ENCODE measurements at places on chromosomes 1 and 21. TPM values are rescaled to one million over a fixed set of nuclear protein-coding genes. Genes with fewer than 3 reads are reported as not detected.

GRCh38 chr21:46322351-46323226 lies 1.1 kb downstream of the C21orf58 start:
- no peaks in the 10 kb centered on the region for H3K27me3 ChIP-seq
- peaks cover 36% of the 10 kb centered on the region for H3K4me1 ChIP-seq
- H3K27ac ChIP-seq = peak overlapping the region; percentile 88
- peak overlapping the region; percentile 91 for H3K4me3 ChIP-seq
- DNase-seq = peak; percentile 58

DNA sequence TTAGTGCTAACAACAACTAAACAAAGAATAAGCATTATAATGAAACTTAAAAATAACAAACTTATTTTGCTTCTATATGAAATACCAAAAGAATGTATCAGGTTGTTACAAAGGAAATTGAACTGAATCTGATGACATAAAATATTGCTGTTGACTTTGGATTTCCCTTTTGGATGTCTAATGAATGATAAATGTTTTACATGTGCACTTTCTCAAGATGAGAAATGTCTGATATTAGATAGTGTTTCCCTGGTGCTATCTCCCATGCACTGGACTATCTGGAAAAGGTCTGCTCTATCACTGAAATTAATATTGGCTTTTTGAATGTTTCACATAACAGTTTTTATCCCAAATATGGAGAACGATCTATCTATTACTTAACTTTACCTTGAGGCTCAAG lies 179.9 kb downstream of the HMCN1 start:
- H3K36me3 ChIP-seq = no peaks in the 10 kb centered on the region
- DNase-seq = no peak

Gene HES2
- total RNA-seq = not detected

Gene GSTM2
- 6.2 TPM for total RNA-seq

Measured in Karpas-422 (cell line).